Brain (organoid and tissue), 16 donors: ENCODE measurements at places on chromosomes 3 and 15. TPM values are rescaled to one million over a fixed set of nuclear protein-coding genes. Genes with fewer than 3 reads are reported as not detected.

DNA sequence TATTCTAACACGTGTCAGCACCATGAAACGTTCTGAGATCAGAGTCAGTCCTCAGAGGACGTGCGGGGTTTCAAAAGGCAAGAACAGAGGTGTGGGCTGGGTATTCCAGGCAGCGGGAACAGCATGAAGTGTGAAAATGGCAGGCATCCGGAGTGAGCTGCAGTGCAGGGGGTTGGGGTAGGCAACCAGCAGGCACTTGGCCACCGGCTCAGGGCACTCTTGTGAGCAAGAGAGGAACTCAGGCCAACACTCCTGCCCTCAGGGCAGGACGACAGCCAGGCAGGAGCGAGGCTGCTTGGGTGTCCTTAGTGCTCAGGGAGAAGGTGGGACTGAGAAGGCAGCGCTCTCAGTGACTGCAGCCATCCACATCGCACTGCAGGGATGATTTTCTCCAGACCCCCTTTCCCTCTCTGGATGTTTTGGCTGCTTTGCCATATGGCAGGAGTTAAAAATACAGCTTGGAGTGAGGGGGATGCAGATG lies 151.1 kb downstream of the NUP210 start:
- DNase-seq: no peak

GRCh38 chr3:194135516-194135805 lies 487 bp upstream of the HES1 start:
- DNase-seq: no peak

- no peak for DNase-seq
Measured at GRCh38 chr3:66200786-66201185, 20.0 kb upstream of the SLC25A26 start.

CAPN3 gene
- polyA plus RNA-seq: 76.9 TPM

C3orf52 gene
- 0.27 TPM for polyA plus RNA-seq
